GM06990 (cell line): ENCODE measurements at places on chromosomes 2 and 18.

DNA sequence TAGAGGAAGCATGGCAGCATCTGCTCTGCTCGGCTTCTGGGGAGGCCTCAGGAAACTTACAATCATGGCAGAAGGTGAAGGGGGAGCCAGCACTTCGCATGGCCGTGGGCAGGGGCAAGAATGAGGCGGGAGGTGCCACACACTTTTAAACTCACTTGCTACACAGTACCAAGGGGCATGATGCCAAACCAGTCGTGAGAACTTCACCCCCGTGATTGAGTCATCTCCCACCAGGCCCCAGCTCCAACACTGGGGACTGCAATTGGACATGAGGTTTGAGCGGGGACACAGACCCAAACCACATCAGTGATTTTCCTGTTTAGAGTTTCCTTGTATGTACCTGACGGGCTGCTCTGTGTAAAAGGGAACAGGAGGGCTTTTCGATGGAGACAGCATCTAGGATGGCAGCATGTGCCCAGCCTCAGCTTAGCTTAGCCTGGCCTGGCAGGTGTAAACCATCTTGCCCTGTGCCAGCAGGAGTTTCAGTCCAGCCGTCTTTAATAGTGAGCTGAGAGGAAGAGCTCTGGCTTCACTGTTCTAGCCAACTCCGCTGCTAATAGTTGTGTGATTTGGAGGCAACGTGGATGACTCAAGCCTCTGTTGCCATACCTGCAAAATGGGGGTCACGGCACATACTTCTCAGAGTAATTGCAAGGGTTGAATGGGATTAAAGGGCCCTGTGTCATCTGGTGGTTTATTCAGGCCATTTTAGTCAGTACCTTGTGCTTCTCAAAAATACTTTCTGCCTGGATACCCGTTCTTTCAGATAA lies 101.8 kb downstream of the ASAP2 start:
- DNase-seq: no peak

DNA sequence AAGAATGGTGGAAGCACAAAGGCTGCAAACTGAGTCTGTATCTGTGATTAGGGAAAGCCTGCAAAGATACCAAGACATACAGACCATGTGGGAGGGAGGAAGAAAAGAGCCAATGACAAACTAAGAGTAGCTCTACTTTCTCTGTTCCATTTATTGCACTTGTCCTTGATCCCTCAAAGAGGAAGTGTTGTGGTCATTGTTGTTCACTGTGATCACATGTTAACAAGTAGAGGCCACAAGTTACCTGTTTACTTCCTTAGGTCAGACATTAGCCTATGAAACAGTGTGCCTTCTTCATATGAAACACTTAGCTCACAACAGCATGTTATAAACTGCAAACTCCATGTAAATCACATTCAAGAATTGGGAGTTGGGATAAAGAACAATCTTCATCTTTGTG lies 32.6 kb downstream of the MAP2 start:
- no peak for DNase-seq

GRCh38 chr2:206230060-206230762 lies 44.3 kb upstream of the ZDBF2 start:
- DNase-seq: no peak

DNA sequence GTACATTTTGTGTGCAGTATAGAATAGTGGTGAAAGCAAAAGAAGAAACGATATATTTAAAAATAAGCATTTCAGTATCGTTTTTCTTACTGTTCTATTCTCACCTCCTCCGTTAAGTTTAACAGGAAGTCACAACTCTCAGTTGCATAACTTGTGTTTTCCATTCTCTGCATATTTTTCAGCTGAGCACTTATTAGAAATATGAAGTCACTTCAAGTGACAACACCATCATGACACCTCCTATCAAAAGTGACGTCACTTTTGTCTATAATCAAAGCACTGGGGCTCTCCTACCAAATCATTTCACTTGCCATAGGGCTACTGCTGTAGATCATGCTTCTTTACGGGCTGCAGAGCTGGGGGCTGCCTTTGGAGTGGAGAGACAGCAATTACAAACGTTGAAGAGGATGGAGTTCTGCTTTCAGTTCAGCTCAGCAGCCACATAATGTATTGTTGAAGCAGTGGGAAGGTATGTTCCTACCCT lies 36.3 kb downstream of the STAT4 start:
- DNase-seq: peak; percentile 43

DNA sequence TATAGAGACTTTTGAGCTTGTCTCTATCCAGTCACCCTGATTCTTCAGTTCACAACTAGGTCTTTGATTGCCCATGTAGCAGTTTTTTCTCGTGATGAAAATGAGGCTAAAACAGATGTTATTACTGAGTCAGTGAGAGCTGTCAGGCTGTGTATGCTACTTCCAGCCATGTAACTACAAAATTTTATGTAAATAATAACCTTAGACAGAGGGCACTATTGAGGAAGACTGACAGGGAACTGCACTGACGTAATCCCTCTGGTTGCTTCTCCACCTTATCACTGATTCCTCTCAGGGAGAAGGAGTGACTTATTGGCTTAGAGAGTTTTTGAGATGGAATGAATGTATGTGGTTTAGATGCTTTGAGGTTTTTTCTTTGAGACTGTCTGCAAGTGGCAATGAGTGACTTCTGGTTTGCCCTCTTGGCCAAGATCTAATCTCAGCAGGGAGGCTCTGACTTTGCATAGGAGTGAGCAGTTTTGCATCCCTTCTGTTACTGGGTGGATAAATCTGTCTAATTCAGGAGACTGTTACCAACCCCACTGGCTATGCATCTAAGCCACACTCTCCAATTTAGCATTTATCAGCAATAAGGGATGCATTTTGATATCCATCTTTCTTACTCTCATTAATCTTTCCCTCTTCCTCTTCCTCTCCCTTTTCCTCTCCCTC lies 555.2 kb upstream of the FANCL start:
- no peak for DNase-seq

DNA sequence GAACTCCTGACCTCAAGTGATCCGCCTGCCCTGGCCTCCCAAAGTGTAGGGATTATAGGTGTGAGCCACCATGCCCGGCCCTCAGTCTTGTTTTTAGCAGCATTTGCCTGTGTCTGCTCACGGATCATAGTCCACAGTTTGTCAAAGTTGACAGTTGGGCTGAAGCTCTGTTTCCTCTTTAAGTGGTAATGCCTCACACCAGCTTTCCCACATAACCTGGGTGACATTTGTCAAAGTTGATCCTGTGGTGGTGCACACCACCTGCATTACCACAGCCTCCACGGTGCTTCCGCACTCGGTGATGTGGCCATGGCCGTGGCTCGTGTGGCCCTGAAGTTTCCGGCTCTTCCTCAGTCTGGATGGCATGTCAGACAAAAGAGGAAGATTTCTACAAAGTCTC lies 27.1 kb downstream of the RAB31 start:
- DNase-seq: no peak

DNA sequence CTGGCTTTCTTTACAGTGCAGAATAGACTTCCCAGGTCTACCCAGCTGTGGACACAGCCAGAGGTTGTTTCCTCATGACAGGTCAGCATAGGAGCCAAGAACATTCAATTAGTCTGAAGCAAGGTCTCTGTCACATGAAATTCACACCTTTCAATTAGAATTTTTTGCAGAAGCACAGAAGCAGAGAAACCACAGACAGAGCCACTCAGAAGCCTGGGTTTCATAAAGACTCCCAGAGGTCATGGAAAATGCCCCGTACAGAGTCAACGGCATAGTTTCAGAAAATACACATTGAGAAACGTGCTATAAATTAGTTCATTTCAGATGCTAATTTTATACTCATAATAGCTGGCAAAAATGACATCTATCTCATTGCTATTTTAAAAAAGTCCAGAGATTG lies 87.0 kb upstream of the TMEM200C start:
- no peak for DNase-seq

DNA sequence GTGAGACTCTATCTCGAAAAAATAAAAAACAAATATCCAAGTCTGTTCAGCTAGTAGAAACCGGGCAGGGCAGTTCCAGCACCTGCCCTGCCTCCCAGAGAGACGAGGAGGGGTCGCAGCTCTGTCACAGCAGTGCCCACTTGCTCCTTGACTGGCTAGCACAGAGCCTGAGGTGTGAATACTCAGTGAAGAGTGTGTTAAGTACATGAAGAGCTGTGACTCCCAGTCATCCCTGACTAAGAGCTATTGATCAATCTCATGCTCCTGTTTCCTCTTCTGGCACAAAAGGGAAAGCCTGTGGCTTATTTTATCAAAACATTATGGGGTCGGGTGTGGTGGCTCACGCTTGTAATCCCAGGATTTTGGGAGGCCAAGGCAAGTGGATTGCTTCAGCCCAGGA lies 83.0 kb upstream of the FZD7 start:
- DNase-seq: no peak

- DNase-seq: peak; percentile 69
Measured at GRCh38 chr2:32009516-32010256, 1.1 kb downstream of the MEMO1 start.

- no peak for DNase-seq
Measured at GRCh38 chr2:81395746-81396145, 1091.2 kb upstream of the LRRTM1 start.

DNA sequence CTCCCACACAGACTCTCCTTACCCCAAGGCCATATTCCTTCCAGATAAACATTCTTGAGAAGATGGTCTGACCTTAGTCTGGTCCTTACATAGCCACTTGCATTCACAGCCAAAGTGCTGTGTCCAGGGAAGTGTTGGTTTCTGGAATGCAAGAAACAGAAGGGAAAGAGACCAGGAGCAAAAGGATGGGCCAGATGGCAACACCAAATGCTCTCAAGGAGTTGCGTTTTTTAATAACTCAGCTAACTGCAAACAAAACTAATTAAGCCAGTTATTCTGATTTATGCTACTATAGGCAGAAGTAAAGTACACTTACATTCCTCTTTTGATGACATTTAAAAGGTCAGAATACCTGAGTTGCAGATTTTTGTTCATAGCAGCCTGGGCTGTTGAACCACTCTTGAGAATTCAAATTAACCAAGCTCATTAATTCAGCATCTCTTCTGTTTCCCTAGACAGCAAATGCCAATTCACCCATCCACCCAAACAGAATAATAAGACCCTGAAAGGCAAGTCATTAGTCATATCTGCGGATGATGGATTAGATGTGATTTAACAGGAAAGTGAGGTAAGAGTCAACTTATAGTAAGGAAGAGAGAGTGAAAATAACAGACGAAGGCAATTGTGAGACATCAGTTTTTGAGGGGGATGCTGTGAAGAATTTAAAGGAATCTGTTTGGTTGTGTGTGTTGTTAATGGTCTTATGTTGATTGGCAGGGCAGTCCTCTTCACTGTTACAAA lies 18.8 kb downstream of the CCDC85A start:
- DNase-seq: no peak

DNA sequence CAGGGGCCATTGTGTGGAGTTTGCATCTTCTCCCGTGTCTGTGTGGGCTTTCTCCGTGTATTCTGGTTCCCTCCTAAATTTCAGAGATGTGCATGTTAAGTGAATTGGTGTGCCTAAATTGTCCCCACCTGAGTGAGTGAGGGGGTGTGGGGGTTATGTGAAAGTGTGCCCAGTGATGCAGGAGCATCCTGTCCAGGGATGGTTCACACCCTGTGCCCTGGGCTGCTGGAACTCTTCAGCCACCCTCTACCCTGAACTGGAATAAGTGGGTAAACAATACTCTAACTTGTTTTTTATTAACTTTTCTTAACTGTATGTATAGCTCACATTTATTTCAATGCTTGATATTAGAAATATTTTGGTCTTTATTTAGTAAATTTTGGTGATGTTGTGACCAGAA lies 56.0 kb downstream of the UBE2E3 start:
- DNase-seq: no peak

DNA sequence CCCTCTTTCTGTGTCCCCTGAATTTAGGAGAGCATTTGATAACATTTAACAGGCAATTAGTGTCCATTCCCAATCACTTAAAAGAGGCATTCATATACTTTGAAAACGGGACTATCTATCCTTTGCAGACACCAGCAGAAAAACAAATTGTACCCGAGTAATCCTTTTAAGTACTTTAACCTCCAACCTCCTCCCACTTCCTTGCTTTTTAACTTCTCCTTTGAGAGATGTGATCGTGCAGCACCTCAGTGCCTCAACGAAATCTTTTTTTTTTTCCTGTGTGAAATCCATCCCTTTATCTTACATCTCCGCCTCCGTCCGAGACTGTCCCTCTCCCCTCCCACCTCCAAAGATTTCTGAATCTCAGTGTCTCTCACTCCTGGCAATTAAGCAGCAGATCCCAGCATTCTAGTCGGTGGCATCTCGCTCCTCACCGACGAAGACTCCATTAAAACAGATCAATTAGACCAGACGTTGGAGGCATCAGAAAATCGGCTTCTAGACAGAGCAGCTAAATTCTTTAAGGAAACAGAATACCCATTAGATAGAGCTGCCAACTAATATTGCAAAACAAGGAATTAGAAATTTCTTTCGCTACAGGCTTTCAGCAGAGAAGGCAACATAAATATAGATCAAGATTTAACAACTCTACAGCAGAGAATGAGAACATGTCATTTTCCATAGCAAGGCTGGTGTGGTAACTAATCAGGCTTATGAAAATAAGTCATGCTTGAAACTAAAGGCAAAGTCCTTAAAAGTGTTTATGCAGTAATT lies 1.9 kb upstream of the TMEFF2 start:
- DNase-seq: no peak

GRCh38 chr2:236637686-236638569 lies 68.3 kb downstream of the ACKR3 start:
- DNase-seq: no peak

- DNase-seq: peak; percentile 79
Measured at GRCh38 chr18:48948112-48949049, 2.4 kb downstream of the SMAD7 start.

DNA sequence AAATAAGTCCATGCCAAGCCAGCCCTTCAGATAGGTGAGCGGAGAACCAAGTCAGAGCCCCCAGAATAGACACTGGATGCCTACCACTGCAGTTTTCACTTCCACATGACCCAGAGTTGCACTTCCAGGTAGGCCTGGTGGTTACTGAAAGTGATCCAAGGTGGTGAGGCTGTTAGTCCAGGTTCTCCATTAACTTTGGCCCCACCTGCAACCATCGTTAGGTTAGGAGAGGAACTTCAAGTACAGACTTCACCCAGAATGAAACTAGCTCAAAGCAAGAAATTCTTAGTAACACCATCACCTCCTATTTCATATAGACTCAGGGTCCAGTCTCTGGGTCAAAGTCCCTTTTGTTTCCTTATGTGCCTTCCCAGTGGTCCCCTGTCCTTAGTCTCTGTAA lies 293.1 kb upstream of the ID2 start:
- DNase-seq: no peak

DNA sequence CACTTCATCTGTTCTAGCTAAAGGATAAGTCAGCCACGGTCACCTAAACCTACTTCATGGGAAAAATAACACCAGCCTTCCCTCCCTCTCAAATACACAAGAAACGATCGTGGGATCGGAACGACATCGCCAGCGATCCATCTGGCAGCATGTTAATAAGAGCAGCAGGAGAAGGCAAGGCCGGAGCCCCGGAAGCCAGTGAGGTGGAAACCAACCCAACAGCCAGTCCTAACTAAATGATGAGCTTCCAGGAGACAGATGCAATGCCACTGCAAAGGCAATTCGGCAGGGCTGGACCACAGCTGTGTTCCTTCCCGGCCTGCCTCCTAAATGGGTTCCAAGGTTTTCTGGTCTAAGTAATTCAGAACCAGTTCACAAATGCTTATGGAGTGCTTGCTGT lies 117.5 kb downstream of the TMEM163 start:
- DNase-seq: no peak
